Central memory CD4-positive, alpha-beta T cell (primary cell): ENCODE measurements at places on chromosomes 7 and 10.
A peak's percentile ranks its signal among the peaks of the same experiment; 100 is the strongest.

GRCh38 chr10:45589009-45589408 is 83.6 kb downstream of the ZFAND4 start:
- DNase-seq = no peak

- DNase-seq = no peak
Observed at GRCh38 chr7:2845034-2845592, 1.0 kb upstream of the GNA12 start.

- DNase-seq = no peak
Observed at GRCh38 chr7:34652809-34653208, 5.2 kb upstream of the NPSR1 start.

DNA sequence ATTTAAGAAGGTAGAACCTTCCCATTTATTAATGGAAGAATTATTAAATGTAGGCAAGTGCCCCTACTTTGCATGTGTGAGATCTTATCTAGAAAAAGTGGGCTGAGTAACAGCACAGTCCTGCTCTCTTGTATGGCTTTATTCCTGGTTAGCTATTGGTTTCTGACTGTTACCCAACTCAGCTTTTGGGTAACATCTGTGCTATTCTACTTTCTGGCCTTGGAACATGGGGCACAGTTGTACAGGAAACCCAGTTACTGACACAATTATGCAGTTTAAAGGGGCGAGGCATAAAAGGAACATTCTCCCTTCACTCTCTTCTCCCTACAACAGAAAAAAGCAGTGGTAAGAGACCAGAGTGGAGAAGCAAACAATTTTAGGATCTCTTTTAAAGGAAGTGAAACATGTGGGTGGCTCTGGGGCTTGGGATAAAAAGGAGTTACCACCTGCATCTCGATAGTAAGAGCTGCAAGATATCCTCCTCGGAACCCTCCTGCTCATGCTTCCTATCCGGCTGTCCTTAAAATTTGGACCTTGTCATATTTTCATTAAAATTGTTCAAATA is 16.0 kb downstream of the NUDT5 start:
- DNase-seq = no peak

DNA sequence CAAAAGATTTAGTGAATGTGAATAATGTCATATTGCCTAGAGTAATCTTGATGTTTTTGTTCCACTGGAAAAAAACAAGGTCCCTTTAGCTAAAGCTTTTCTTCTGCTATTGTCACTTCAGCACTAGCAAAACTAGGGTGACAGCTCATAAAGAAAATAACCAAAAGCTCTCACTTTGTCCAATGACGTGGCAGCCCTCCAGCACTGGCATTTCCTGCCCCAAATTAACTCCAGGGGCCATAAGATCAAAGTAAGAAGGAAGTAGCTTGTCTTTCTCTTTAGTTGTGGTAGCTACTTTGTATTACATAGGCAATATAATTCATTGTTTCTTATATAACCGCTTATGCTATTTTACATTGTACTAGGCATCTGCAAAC is 47.3 kb downstream of the LRRN3 start:
- peak; percentile 71 for DNase-seq

DNA sequence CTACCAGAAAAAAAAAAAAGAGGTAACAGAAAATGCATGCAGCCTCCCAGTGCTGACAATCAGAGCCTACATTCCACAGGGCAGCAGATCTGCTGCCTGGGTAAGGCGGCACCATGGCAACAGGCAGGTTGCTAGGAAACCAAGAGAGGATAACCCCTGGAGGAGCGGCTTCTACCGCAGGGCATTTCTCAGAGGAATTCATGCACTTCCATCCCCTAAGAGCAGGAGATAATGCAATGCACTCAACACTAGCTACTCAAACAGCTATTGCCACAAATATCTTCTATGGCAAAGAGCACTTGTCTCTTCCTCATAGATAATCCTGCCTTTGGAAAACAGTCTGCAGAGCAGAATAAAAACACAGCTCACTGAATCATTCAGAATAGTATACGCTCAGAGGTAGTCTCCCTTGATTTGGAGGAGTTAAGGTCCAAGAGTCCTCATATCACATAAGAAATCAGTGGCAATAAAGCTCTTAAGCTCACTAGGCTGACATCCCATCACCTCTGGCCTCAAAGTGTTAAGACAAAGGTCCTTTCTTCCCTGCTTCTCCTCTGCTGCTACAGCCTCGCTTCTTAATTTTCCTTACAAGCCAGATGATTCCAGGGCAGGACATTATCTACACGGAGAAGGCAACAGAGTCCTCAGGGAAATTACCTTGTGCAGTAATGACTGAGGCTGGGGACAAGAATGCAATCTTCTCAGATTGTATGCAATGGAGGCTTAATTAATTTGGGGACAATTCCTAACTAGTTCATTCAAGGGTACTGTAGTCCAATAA is 10.7 kb downstream of the PSAP start:
- DNase-seq = no peak

DNA sequence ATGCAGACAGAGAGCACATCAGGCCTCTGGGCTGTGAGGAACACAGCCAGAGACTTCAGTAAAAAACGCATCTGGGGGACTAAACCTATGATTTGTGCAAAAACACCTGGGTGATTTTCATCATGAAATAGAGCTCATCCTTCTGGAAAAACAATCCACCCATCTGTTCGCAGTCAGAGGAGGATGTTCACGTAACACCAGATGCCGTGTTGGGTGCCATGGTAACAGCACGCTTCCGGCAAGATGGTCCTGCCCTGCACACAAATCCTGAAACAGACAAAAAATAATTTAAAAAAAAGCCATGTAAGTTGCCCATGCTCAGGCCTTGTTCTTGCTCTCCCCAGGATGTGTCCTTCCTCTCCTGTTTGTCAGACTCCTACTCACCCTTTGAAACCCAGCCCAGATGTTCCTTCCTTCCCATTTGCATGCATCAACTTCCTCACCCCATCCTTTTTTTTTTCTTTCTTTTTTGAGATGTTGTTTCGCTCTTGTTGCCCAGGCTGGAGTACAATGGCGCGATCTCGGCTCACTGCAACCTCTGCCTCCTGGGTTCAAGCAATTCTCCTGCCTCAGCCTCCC is 28.3 kb upstream of the GNA12 start:
- DNase-seq = no peak

DNA sequence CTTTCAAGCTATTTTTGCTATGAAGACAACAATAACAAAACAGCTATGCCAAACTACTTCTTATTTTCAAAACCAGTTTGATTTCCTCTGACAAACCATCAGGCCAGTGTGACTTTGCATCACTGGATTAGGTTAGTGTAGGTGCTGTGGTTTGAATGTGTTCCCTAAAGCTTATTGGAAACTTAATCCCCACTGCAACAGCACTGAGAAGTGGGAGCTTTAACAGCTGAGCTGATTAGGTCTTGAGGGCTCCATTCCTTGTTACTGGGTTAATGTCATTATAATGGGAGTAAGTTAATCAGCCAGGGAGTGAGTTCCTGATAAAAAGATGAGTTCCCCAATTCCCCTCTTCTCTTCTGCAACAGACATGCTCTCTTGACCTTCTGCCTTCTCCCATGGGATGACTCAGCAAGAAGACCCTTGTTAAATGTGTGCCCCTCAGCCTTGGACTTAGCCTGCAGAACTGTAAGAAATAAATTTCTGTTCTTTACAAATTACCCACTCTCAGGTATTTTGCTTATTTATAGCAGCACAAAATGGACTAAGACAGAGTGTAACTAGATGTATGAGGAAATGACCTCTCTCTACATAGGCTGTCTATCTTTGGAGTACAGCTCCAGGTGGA is 186.8 kb downstream of the CTTNBP2 start:
- no peak for DNase-seq

GRCh38 chr10:132941640-132942051 is 724 bp downstream of the CFAP46 start:
- DNase-seq = no peak

DNA sequence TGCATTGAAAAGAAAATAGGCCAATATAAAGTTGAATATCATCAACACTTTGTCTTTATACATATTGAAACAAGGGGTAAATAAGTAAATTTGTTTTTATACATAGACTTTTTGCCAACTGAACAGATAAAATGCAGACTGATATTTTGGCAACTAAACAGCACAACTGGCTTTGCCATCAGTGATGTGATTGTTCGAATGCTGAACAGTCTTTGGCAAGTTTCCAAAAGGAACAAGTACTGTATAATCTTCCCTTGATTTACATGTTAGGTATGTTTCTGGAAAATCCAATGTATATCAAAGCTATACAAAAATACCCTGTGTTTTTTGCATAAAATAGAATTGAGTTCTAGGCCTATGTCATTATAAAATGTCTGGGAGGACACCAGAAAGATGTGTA is 18.2 kb upstream of the ANKRD1 start:
- DNase-seq = no peak

- no peak for DNase-seq
Observed at GRCh38 chr7:47940088-47941013, 7.9 kb downstream of the PKD1L1 start.

- no peak for DNase-seq
Observed at GRCh38 chr7:36986511-36986933, 262.2 kb upstream of the AOAH start.

DNA sequence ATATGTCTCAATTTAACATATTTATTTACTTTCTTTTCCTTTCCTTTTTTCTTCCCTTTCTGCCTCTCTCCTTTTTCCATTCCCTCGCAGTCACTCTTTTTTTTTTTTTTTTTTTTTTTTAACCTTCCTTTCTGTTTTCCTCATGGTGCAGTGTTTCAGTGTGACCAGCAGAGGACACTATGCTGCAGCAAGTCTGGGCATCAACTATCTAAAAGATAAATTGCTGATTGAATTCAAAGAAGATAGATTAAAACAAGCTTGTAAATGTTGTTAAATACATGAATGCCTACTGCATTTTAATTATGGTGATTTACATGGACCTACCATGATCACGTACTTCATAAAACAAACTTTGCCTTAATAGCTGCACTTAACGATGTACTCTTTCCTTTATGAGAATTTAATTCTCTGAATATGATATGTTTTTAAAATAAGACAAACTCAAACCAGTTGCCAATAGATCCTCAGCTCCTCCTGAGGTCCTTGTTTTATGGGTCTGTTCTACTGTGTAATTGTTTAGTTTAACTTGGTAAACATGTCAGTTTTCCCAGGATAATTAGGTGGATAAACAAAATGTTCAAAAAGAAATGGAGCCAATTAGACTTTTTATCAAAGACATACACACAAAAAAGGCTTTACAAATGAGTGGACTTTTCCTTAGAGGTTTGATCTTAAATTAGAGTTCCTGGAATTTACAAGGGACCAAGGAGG is 101.0 kb upstream of the AGR3 start:
- DNase-seq = peak; percentile 42

- no peak for DNase-seq
Observed at GRCh38 chr10:88262591-88263234, 320.4 kb downstream of the RNLS start.

DNA sequence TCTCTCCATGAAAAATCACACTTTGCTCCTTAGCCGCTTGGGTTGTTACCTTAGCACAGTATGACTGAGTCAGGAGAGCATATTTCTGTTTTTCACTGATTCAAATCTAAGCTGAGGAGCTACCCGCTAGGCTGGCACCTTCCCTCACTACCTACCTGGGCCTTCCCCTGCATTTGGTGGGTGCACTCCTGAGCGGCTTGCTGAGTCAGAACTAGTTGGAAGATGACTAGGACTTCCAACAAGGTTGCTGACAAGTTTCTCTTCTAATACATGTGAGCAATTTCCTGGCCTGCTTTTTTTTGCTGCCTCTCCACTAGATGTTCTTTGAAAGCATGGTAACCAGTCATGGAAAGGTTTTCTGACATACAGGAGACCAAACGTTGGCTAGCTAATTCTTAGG is 43.8 kb upstream of the SEC61G start:
- no peak for DNase-seq

GRCh38 chr7:23129036-23129435 is 23.5 kb downstream of the KLHL7 start:
- DNase-seq = no peak

DNA sequence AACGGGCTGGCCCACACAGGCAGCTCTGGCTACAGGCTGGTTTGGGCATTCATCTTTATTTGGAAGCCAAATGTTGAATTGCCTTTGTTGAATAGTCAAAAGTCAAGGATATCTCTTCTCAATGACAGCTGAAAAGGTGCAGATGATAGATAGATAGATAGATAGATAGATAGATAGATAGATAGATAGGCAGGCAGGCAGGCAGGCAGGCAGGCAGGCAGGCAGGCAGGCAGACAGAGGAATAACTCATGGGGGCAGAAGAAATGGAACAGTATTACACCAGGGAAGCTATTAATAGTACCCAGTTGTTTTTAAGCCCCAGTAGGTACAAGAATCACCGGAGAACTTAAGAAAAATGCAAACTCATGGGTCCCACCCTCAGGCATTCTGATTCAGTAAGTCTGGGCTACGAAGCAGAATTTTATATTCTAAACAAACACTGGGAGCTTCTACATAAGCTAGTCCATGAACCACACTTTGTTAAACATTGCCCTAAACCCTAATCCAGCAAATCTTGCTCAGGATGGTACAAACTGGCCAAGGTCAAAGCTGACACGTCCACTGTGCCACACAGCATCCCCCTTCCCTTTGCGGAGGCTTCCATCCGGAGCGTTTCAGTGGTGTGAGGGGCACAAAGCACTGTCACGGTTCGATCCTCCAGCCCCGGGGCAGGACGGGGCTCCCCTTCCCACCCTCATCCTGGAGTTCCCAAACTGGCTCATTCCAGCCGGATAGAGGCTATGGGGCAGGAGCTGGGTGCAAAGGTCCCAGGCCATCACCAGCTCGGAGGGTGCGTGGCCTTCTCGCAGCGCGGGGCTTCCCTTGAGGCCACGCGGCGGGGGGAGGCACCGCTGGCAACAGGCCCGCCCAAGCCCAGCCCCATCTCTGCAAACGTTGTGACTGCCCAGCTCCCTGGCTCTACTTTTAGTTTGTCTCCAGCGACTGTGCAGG is 6.7 kb downstream of the PRKAG2 start:
- DNase-seq = no peak

- DNase-seq = no peak
Observed at GRCh38 chr10:38174336-38174735, 80.2 kb downstream of the ZNF37A start.

DNA sequence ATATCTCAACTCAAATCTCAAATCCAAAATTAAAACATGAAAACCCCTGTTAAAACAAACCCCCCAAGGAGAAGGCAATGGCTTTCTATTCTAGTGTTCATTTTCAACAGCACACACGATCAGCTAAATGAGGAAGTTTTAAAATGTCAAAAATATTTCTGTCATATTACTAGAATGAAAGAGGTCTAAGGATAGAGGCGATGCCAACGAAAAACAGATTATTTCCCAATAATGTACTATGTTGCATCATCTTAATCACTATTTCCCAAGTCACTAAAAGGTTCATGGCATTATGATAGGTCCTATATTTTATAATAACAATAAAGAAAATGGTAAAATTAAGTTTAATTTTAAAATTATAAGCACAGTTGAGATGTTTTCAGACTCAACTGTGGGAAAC is 10.1 kb downstream of the CNOT4 start:
- no peak for DNase-seq

GRCh38 chr7:1192171-1192676 is 32.2 kb upstream of the ZFAND2A start:
- DNase-seq = no peak

- DNase-seq = no peak
Observed at GRCh38 chr10:52308251-52309031, 5.6 kb upstream of the DKK1 start.

DNA sequence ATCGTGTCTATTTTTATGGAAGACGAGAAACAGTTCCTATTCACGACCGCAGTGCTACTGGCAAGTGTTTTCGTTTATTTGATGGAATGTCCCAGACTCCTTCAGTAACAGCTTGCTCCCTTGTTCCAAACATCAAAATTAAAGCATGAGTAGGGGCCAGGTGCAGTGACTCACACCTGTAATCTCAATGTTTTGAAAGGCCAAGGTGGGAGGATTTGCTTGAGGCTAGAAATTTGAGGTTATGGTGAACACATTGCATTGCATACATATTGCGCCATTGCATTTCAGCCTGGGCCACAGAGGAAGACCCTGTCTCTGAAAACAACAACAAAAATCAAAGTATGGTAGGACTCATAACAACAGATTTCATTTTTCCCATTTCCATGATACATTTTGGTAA is 22.8 kb downstream of the PTTG1IP2 start:
- DNase-seq = no peak
